Stimulated activated CD8-positive, alpha-beta memory T cell treated with anti-CD3 and anti-CD28 coated beads, Interleukin-7, amount 100 ng/mL, for 24 hours (primary cell): ENCODE measurements at places on chromosomes 12 and 14.

DNA sequence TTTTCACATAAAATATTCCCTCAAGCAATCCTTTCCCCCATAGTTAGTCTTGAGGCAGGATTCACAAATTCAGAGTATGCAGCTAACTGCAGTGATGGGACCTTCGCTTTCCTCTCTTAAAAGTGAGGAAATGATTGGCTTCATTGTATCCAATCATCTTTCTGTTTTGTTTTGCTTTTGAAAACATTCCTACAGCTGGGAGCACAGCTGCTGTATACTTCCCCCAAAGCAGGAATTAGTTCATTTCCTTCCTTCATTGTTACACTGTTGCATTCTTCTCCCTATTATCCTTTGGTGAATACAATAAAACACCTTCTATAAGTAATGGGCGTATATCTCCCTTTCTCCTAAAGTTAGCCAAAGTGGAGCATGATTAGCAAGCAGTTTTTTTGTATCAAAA lies 9.4 kb upstream of the GAS2L3 start:
- DNase-seq = no peak

- DNase-seq = no peak
These were observed 25.2 kb upstream of the KRT78 start for GRCh38 chr12:52873832-52874572.

- no peak for DNase-seq
These were observed 5.9 kb downstream of the SERPINA6 start for GRCh38 chr14:94317259-94317658.

- no peak for DNase-seq
These were observed 13.7 kb upstream of the ZNF84 start for GRCh38 chr12:133023566-133023965.

GRCh38 chr14:58732387-58732786 lies 94.6 kb downstream of the DACT1 start:
- no peak for DNase-seq

DNA sequence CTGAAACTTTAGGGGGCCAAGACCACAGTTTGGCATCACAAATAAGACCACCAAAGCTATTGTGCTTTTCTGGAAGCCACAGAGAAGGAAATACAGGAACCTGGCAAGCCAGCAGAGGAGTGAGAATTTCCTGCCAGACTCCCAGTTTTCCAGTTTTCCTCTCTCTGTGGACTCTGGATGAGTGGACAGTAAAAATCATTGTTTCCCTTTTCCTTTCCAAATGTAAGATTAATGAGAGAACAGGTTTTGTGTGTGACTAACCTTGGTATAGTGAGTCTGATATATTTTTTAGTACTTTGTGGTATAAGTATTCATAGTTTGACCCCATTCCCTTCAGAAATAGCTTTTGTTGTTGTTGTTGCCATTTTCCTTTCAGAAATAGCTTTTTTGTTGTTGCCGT lies 2.6 kb upstream of the TAC3 start:
- no peak for DNase-seq

DNA sequence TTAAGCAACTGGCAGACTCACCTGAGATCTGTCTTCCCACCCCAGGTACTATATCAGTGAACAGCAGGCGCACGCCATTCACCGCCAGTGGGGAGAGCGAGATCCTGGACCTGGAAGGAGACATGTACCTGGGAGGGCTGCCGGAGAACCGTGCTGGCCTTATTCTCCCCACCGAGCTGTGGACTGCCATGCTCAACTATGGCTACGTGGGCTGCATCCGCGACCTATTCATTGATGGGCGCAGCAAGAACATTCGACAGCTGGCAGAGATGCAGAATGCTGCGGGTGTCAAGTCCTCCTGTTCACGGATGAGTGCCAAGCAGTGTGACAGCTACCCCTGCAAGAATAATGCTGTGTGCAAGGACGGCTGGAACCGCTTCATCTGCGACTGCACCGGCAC lies 544.5 kb downstream of the NRXN3 start:
- DNase-seq = no peak

- no peak for DNase-seq
These were observed 32.8 kb downstream of the GRIN2B start for GRCh38 chr12:13948621-13949020.

DNA sequence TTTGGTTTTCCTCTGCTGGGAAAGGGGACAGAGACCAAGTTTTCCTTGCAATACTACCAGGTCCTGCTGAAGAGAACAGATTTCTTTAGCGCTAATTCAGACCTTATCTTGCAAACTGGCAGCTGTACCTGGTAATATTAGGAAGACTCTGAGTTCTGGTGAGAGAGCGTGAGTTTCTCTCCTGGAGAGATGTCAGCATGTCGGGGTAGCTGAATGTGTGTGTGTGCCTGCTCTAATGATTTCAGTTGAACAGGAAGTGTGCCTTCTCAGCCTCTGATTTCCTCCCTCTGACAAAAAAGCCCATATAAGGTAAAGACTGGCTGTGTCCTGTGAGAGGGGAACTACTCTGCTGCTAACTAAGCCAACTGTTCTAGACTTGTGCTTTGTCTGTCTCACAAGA lies 10.3 kb upstream of the ERP27 start:
- DNase-seq = no peak

GRCh38 chr14:98926146-98926545 lies 345.9 kb downstream of the BCL11B start:
- DNase-seq = no peak

DNA sequence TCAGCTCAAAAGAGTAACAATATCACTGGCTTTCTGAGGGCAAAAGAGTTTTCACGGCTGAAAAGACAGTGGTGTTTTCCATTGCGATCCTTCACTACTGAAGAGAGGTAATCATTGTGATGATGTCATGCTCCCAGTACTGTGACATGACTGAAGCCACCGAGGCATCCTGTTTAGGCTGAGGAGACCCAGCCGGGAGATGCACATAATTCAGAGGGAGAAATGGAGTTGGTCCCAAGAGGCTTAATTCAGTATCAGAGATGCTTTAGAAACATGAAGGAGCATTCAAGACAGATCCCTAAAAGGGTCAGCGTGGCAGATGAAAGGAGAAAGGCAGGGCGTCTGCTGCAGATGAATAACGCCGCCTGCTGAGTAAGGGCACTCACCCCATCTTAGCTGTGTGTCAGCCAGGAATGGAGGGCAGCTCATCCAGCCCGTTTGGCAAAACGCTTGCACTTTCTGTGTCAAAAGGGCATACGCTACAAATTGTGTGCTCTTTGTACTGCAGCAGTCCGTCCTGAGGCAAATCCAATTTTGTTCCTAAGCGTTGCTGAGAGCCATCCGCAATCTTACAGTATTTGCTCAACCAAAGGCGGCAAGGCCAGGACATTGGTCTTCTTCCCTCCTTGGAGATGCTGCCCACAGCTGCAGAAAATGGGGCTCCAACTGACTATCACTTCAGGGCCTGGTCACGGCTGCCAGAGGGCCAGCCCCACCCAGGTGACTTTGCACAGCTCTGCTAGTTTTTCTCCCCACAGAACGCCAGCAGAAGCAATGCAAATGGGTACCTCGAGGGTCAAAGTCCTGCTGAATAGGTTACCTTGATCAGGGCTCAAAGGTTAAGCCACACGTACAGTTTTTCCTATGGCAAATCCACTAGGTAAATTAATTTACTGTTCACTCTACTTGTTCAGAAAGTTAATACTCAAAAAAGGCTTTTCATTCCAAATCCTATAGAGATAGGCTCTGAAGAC lies 23.5 kb downstream of the CCDC92 start:
- DNase-seq = no peak

- no peak for DNase-seq
These were observed 2.4 kb downstream of the RILPL1 start for GRCh38 chr12:123531091-123531490.

DNA sequence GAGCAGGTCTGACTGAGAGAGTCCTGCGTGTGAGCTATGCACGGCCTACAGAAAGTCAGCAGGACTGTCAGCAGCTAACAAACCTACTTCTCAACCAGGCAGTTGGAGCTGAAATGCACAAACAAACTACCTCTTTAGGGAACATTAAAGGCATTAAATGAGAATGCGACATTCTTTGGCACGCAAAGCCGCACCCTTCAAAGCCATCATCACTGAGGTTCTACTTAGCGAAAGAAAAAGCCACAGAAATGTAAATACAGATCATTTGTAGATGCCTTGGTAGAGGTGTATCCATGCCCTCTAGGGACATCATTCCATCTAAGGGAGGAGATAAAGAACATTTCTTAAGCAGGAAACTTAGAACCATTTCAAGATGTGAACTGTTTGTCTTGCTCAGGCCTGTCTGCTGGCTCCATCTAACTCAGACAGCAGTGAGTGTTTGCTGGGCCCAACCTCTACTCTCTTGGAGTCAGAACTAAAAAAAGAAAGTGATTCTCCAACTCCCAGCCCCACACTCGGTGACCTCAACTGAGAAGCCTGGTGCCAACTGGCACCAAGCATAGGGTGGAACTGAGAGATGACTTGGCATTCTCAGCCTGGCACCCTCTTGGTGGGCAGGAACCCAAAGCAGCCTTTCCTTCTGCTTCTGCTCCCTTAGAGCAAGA lies 63.5 kb upstream of the MBIP start:
- no peak for DNase-seq

- no peak for DNase-seq
These were observed 307.5 kb downstream of the EMP1 start for GRCh38 chr12:13504074-13504473.

- DNase-seq = no peak
These were observed 374.2 kb downstream of the PRKD1 start for GRCh38 chr14:29553427-29553826.

DNA sequence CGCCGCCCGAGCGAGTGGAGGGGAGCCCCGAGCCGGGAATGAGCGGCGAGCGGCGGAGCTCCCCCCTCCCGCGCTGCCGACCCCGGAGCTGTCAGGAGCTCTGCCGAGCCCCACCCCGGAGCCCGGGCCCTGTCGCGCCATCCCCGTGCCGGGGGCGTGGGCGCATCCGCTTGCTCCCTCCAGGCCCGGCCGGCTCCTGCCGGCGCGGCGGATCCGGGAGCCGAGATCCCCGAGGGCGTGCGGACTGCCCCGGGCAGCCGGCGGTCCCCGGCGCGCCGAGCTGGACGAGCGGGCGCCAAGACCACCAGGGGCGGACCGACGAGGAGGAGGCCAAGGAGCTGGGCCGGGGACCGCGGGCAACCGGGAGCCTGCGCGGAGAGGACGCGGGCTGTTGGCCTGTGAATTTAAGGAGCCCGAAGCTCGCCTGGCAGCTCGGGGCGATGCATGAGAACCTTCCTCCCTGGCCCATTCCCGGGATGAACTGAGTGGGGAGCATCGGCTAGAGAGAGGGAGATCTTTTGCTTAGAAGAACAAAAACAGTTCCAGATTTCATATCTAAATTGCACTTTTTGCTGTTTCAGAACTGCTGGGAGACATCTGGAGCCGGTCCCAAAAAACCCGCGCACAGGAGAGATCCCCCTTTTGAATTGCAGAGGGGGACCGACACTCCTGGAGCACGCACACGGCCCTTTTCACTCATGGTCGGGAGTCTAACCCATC lies 2.0 kb downstream of the PTHLH start:
- no peak for DNase-seq

GRCh38 chr12:104582739-104583138 lies 126.0 kb downstream of the CHST11 start:
- no peak for DNase-seq

GRCh38 chr14:101862711-101863110 lies 101.2 kb downstream of the PPP2R5C start:
- DNase-seq = no peak

DNA sequence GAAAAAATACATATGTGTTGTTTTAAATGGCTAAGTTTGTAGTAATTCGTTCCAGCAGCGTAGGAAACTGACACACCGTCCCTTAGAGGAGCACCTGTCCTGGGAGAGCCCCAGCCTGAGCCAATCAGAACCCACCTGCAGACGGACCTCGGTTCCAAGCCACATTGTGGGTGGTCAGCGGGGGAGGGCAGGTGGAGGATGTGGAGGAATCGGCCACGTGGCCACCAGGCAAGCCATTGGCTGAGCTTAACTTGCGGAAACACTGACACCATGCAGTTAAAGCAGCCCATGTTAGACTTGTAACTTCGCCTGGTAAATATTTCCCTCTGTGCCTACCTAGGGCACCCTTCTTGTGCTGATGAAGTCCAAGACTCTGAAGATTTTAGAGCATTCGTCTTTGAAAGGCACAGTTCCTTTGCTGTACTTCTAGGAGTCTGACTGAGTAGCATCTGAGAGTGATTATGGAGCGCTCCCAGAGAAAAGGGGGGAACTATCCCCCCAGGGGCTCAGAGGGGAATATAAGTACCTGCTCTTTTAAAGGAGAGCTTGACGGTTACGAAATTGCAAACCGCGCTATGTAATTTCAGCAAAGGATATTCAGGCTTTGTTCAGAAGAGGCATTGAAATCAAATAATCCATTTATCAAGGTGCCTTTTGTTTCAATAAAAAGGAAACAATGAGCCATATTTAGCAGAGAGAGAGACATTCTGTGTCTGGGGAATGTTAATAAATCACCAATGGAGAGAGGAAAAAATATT lies 135.7 kb downstream of the TMEM132C start:
- no peak for DNase-seq

GRCh38 chr14:98819867-98820206 lies 452.2 kb downstream of the BCL11B start:
- DNase-seq = no peak

- no peak for DNase-seq
These were observed 13.2 kb downstream of the GNS start for GRCh38 chr12:64745980-64746379.

- no peak for DNase-seq
These were observed 1.3 kb downstream of the VASH1 start for GRCh38 chr14:76762411-76763095.

- no peak for DNase-seq
These were observed 365.9 kb upstream of the NOVA1 start for GRCh38 chr14:26963711-26964110.

- no peak for DNase-seq
These were observed 10.9 kb downstream of the CCDC85C start for GRCh38 chr14:99592933-99593753.

- DNase-seq = no peak
These were observed 49.5 kb upstream of the METAP2 start for GRCh38 chr12:95424271-95424994.

DNA sequence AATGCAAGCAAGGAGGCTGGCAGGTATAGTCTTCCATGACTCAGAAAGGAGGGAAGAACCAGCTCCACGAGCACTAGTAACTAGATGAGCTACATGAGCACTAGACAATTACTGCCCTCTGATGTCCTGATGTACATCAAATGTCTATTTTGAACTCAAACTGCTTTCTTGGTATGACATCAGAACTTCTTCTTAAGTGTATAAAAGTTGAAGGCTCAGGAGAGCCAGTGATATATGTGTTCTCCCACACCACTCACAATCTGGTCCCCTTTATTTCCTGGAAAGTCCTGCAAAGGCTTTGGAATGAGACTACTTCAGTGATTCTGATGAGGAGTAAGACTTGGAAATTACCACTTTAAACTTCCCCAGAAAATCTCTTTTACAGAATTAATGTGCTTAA lies 18.5 kb upstream of the DHRS7 start:
- no peak for DNase-seq

- DNase-seq = no peak
These were observed 252.8 kb downstream of the ALG10 start for GRCh38 chr12:34275129-34275528.

- DNase-seq = no peak
These were observed 157.3 kb downstream of the DIO2 start for GRCh38 chr14:80054020-80054419.

- no peak for DNase-seq
These were observed 14.3 kb downstream of the NGB start for GRCh38 chr14:77256694-77257093.
